ENCODE measurements at places on chromosomes 13 and 19.
A peak's percentile ranks its signal among the peaks of the same experiment; 100 is the strongest.

DNA sequence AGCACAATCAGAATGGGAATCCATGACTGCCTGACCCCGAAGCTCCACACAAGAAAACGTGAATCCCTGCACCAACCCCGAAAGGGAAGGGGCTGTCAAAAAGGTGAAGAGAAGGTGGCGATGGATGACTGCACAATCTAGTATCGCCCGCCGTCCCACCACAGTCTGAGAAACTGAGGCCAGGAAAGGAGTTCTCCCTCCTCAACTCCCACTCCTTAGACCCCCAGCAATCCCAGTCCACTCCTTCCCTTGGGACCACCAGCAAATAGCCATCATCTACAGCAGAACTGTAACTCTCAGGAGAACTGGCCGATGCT lies 451 bp downstream of the NOSIP start:
- no peak for DNase-seq

DNA sequence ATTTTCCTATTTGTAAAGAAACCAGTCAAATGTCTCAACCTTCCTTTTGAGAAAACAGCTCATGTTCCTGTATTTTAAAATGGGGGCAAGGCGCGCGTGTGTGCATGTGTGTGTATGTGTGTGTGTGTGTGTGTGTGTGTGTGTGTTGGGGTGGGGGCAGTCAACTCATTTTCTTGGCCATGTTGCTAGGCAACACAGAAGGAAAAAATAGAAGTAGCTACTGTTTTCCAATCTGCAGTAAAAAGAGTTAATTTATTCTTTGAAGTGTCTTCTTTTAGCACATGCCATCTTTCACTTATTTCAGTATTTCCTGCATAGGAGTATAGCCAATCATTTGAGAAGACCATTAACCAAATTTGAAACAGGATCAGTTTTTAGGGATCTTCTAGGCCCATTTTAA lies 279.3 kb downstream of the DCLK1 start:
- DNase-seq = no peak

DNA sequence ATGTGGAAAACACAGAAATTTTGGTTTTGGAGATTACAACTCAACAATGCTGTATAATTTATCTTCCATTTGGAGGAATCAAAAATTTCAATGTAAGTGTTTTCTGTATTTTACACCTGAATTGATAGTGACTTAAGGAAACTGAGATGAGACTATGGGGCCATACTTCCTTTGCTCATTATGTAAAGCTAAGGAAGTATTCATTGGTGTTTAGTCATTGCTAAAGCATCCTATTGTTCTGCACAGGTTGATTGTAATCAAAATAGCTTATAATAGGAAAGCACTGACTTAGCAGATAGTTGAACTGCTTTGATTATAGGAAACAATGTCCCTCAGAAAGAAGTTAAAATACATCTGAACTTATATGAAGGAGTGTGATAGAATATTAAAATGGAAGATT lies 244.4 kb upstream of the SLITRK5 start:
- no peak for DNase-seq

DNA sequence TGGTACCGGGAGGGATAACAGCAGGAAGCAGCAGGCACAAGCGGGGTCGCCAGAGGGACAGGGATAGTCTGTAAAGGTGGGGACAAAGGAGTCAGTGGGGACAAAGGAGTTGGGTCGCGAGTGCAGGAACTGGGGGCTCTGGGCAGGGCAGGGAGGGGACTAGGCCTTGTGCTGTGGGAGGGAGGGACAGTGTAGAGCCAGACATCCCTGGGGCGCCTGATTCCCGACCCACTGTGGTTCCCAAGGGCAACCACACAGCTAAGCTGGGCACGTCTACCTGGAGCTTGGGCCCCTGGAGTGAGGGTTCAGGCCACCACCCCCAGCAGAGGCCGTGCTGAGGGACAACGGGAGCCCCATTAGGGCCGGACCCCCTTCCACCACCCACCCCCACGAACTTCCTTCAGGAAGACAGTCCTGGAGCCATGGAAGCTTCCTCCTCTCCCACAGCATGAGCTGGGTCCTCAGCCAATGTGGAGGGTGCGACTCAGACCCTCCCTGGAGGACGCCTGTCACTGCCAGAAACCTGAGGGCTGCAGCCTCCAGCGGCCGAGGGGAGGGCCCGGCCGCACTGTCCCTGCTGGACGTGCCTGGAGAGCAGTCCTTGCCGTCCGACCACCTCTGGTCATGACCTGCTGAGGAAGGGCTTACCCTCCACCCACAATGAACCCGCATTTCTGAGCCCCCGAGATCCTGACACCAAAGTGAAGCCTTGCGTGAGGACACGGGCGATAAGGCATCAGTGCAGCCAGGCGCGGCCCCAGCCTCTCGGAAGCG lies 77.9 kb downstream of the SPACA7 start:
- no peak for DNase-seq

DNA sequence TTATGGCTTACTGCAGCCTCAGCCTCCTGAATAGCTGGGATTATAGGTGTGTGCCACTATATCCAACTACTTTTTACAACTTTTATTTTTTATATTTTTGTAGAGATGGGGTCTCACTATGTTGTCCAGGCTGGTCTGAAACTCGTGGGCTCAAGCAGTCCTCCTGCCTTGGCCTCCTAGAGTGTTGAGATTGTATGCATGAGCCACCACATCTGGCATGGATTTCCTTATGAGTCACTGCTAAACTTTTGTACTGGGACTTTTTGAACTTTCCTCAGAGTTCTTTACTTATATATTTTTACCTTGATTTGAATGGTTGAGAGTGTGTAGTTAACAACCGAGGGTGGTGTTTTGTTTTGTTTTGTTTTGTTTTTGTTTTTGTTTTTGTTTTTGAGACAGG lies 33.4 kb downstream of the DNAJC3 start:
- DNase-seq = no peak

GRCh38 chr19:19420570-19421298 lies 15.3 kb downstream of the GATAD2A start:
- DNase-seq = no peak

DNA sequence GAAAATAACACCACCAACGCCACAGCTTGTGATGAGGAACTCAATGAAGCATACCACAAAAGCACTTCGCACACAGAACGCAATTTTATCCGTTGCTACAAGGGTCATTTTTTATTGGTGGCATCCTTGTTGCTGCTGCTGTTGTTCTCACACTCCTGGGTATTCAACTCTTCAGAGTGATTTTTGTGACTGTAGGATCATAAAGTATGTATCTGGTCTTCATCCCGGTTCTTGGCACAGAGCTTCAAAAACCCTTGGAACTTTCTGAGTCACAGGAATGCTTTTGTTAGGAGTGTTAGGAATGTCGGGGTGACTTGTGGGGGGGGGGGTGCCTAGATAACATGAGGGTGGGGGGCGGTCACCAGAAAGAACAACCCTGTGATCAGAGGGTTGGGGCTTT lies 108.4 kb downstream of the ZNF557 start:
- DNase-seq = no peak

- peak; percentile 60 for DNase-seq
Measured at GRCh38 chr13:110914331-110915056, 375 bp downstream of the ANKRD10 start.

DNA sequence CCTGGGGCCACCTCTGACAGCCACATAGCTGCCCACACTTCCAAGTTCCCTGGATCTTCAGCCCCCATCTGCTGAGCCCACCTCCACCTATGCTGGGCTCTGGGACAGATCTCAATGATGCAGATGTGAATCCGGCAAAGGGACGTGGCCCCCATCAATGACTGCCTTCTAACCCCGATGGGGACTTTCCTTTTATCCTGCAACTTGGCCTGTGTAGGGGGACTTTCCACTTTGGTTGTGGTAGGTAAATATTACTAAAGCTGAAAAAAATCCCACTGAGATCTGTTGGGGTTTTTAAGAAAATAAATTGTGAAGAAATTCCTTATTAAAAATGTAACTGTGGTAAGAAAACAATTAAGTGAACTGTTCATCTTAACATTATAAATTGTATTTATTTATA lies 20.8 kb upstream of the ASPDH start:
- DNase-seq = no peak

All from stimulated activated CD4-positive, alpha-beta T cell treated with anti-CD3 and anti-CD28 coated beads, Interleukin-4, amount 100 ng/mL, for 48 hours (primary cell).